ENCODE measurements at places on chromosomes 11 and 22.

GRCh38 chr11:99893811-99894210 is 793.3 kb upstream of the ARHGAP42 start:
- no peak for DNase-seq

- no peak for DNase-seq
Measured at GRCh38 chr11:76836613-76837291, 24.0 kb upstream of the ACER3 start.

DNA sequence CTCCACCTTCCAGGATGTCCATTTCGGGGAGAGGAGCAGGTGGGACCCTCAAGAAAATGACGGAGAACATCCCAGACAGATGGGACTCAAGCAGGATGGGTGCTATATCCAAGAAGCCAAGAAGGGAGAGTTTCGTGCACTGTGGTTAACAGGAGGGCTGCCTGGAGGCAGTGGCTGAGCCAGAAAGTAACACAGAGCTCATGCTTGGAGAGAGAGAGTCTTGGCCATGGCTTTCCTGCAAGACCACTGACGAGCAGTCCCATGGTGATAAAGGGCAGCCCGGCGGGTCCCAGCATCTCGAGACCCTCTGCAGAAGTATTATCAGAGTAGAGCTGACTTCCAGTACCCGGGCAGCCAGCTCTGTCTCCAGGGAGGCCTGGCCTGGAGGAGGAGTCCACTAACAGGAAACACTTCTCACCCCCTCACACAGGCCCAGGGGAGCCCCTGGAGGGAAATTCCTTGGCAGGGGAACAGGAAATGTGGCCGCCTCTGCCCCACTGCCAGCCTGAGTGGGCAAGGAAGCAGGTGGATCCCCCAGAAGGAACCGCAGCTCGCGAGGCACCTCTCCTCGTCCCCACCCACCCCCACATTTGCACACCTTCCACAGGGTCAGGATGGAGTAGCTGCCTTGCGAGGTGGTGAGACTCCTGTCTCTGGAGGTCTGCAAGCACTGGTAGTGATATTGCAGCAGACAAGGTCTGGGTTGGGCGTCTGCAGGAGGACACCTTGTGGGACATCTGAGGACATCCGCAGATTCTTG is 32.2 kb downstream of the CYTH4 start:
- DNase-seq: no peak

GRCh38 chr11:70771099-70771885 is 373.0 kb downstream of the CTTN start:
- no peak for DNase-seq

GRCh38 chr11:87425391-87425790 is 387.7 kb downstream of the TMEM135 start:
- DNase-seq: no peak

DNA sequence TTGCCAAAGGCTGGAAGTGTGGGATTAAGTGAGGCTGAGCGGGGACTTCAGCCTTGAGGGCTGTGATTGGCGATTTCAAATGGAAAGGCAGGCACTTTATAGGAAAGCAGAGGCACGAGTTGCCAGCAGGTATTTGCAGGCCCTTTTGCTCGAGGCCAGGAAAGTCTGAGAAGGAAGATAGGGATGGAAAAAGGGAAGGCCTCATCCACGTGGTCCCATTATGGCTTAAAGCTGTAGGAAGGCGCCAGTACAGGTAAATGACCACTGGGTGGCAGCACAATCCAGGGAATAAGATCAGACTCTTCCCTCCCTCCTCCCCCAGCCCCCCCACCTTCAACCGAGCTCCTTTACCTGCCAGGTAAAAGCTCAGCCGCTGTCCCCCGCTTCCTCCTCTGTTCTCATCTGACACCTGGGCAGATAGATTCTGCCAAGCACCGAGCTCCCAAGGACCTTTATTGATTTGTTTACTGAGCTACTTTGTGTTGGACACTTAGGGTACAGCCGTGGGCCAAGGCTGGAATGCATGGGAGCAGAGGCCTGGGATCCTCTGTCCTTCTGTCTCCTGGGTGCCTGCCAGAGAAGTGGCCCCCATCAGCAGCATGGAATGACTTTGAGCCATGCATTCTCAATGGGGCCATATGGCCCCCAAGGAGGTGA is 7.5 kb downstream of the P2RX3 start:
- no peak for DNase-seq

- no peak for DNase-seq
Measured at GRCh38 chr11:44083906-44084305, 11.6 kb upstream of the EXT2 start.

GRCh38 chr22:45465633-45466032 is 37.0 kb upstream of the FBLN1 start:
- DNase-seq: no peak

DNA sequence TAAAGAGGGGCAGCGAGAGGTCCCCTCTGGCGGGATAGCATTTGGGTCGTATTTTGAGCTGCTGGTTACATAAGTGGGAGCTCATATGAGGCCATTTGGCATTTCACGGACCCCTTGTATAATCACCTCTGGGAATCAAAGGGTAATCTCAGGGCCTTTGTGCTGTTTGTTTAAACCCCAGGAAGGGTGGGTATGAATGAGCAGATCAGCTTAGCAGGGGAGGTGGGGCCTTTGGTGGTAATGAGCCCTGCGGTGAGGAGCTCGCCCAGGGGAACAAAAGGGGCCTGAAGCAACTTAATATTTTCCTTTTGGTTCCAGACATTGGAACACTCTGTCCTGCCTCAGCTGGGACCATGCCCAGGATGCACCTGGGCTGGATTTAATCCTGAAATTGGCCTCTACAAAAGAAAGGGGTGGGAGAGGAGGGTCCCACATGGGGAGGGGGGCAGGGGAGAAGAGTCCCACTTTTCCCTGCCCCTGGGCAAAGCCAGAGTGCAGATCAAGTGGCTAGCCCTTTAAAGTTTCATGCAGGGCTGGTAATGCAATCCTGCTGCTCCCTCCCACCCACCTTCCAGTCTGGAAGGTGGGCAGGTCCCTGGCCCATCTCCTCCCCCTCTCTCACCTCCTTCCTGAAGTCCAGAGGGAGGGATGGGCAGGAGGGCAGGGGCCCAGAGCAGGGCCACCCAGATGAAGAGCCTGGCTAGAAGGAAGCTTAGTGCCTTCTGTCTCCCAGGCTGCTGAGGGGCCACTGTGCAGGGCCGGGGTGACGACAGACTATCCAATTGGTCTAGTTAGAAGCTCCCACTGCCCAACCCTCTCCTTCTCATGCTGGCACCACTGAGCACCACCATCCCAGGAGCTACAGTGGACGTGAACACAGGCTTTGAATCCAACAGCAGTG is 10.5 kb downstream of the TSKU start:
- no peak for DNase-seq

- DNase-seq: no peak
Measured at GRCh38 chr22:40585310-40585751, 51.2 kb downstream of the MRTFA start.

DNA sequence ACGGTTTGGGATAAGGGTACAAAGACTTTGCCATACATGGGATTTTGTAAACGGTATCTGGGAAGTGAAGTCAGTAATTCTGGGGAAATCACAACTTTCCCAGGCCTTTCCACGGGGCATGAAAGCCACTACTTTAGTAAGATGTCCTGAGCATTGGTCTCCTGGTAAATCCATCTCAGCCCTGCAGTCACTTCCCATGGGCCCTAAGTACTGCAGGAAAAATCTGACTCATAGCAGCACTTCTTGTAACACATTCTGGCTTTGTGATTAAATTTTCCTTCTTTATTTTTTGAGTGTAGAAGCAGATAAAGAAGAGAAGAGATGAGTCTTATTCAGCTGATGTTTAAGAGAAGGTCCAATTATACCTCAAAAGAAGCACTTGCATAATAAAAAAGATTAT is 67.6 kb downstream of the BLID start:
- no peak for DNase-seq

Measured in HL-60 (cell line).